Left ventricle myocardium inferior (tissue), 1 donor: ENCODE measurements at places on chromosomes 16 and 17. TPM values are rescaled to one million over a fixed set of nuclear protein-coding genes. Genes with fewer than 3 reads are reported as not detected.

The FMNL1 gene
- 8.7 TPM for total RNA-seq

The TAT gene
- total RNA-seq: not detected

The SLFN13 gene
- 3.4 TPM for total RNA-seq

The FZD2 gene
- total RNA-seq: 4.0 TPM

DNA sequence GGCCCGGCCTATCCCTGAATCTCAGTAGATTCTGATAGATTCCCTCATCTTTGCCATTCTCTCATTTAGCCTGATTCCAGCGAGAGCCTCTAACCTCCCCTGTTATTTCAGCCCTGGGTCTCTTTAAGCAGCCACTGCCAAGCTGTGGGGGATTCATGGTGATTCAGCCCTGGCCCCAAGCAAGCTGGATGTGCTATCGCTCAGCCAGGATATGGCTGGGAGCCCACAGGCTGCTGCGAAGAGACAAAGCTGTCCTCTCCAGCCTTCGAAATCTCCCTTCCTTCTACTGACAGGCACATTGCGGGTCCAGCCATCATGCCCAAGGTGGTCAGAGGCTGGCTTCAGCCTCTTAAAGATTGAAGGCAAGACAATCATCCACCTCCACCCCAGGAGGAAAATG lies 394.1 kb downstream of the SOX9 start:
- peaks cover 24% of the 10 kb centered on the region for H3K27me3 ChIP-seq
- peaks cover 24% of the 10 kb centered on the region for H3K4me1 ChIP-seq
- DNase-seq: peak; percentile 53
- no peak overlapping the region for H3K4me3 ChIP-seq

- H3K27me3 ChIP-seq: no peaks in the 10 kb centered on the region
- DNase-seq: no peak
- H3K27ac ChIP-seq: no peak overlapping the region
- no peak overlapping the region for H3K4me3 ChIP-seq
- peaks cover 62% of the 10 kb centered on the region for H3K36me3 ChIP-seq
- H3K4me1 ChIP-seq: no peaks in the 10 kb centered on the region
These were observed 26.0 kb downstream of the TRIM25 start for GRCh38 chr17:56887552-56888467.

DNA sequence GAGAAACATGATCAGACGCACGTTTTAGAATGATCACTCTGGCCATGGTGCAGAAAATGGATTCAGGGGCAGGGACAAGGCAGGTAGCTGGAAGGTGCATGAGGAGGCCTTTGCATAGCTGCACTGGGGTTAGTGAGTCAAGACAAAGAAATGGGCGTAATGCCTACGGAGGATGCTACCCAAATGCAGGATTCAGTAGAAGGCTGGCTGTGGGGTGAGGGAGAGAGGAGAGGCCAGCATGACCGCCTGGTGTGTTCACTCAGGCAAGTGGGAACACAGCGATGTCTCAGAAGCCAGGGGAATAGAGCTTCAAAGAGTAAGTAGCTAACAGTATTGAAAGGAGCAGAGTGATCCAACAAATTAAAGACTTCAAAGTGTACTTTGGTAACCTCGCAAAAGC lies 31.2 kb downstream of the PMP22 start:
- H3K36me3 ChIP-seq: peaks cover 93% of the 10 kb centered on the region
- H3K27me3 ChIP-seq: no peaks in the 10 kb centered on the region
- peaks cover 94% of the 10 kb centered on the region for H3K4me1 ChIP-seq
- peak overlapping the region; percentile 76 for H3K27ac ChIP-seq
- no peak for DNase-seq
- peak overlapping the region; percentile 18 for H3K4me3 ChIP-seq
